NCI-H1417 treated with DMSO at 0.1 percent for 48 hours (cell line): ENCODE measurements at places on chromosomes 12 and 14.

- DNase-seq, result no peak
Measured at GRCh38 chr14:71163842-71164629, 256.8 kb downstream of the PCNX1 start.

DNA sequence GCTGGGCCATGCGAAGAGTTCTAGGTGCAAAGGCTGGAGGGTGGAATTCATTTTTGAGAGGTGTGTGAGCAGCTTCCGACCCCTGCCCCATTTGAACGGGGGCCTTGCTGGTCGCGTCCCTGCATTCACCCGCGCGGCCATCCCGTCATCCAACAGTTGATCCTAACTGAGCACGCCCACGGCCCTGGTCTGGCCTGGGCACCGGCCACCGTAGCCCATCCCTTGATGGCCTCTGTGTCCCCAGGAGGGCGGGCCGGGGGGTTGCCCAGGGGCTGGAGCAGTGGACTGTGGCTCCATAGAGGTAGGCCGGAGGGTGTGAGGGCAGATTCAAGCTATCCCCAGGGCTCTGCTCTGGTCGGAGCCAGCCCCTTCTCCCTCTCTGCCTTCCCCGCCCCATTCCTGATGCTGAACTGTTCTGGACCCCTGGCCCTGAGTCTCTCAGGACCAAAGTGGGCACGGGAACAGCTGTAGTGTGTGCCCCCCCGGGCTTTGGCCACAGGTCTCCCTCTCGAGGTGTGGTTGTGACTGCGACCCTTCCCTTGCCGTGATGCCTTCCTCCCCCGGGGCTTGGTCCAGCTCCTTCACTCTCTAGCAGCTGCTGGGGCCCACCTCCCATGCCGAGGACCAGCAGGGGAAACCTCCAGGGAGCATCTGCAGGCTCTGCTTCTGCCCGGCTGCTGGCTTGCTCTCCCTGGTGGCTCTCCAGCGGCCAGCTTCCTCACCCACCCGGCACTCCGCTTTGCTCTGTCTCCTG lies 9.1 kb downstream of the MEG3 start:
- no peak for DNase-seq

DNA sequence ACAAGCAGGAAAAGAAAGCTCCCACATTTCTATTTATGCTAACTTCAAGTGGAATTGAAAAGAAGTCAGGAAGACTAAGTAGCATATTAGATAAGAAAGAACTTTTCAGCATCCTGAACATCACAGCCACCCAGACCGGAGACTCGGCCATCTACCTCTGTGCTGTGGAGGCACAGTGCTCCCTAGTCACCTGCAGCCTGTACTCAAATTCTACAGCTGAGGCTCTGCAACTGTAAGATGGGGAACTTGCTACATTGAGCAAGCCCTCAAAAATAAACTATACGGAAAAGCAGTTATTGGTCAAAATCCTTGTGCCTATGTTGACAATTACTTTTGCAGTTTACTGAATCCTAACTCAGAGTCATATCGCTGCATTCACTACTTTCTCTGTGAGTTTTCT lies 361.9 kb downstream of the DAD1 start:
- DNase-seq, result no peak

DNA sequence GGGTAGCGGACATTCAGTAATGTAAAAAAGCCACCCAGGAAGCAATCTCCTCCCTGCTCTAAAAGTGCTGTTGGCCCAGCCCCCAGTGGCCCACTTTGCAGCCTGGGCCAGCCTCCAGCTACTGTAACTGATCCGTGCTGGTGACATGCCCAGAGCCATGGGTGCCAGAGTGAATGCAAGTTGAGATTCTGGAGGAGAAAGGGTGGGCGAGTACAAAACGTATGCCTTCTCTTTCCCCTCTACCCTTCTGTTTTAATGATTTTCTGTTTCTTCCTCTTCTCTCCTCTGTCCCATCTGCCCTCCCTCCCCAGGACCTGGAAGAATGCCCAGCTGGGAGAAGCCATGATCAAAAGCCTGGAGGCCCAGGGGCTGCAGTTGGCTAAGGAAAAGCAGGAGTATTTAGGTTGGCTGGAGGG lies 16.9 kb downstream of the PLEKHD1 start:
- DNase-seq, result no peak

DNA sequence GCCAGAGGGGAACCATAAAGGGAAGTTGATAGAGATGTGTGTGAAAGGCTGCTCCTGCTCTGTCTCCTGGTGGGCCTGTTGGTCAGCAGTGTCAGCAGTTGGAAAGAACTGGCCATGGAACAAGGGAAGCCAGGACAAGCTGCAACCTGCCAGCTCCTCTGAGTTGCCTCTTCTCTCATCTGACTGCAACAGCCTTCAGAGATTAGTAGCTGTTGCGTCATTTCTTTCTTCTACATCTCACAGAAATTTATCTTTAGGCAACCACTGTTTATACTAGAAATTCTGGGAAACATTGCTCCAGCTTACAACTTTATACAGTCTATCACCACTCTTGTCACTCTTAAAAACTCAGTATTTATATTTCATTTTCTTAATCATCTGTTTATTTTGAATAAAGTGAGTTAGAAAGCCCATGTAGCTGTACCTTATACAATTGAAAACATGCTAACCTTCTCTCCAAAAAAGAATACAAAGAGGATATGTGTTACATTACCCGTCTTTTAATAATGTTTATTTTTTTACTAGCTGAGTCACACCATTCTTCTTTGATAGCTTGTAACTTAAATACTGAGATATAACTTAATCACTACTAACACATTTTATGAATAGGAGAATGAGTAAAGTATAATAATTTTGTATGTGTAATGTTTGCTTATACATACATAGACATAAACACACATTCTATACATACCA lies 224.2 kb downstream of the LRFN5 start:
- DNase-seq, result no peak
